ENCODE measurements at places on chromosomes 1 and 21. TPM values are rescaled to one million over a fixed set of nuclear protein-coding genes. Genes with fewer than 3 reads are reported as not detected.

GRCh38 chr1:229203030-229203751, 67.7 kb upstream of the RAB4A start:
- H3K27ac ChIP-seq: no peak overlapping the region
- no peaks in the 10 kb centered on the region for H3K4me1 ChIP-seq
- H3K4me3 ChIP-seq: no peak overlapping the region
- no peak for DNase-seq
- H3K27me3 ChIP-seq: no peaks in the 10 kb centered on the region

- H3K27me3 ChIP-seq: no peaks in the 10 kb centered on the region
- H3K4me3 ChIP-seq: no peak overlapping the region
- H3K27ac ChIP-seq: no peak overlapping the region
- DNase-seq: no peak
- no peaks in the 10 kb centered on the region for H3K4me1 ChIP-seq
- H3K36me3 ChIP-seq: no peaks in the 10 kb centered on the region
Measured at GRCh38 chr1:118788463-118788862, 199.7 kb downstream of the TBX15 start.

Gene ELAVL4
- not detected for total RNA-seq

GRCh38 chr1:39238476-39238875, 34.0 kb downstream of the MACF1 start:
- H3K36me3 ChIP-seq: no peaks in the 10 kb centered on the region
- H3K27me3 ChIP-seq: no peaks in the 10 kb centered on the region
- H3K4me1 ChIP-seq: peaks cover 4% of the 10 kb centered on the region
- H3K4me3 ChIP-seq: no peak overlapping the region
- H3K27ac ChIP-seq: no peak overlapping the region
- no peak for DNase-seq

GRCh38 chr1:50292276-50292675, 131.0 kb downstream of the DMRTA2 start:
- no peaks in the 10 kb centered on the region for H3K4me1 ChIP-seq
- no peak overlapping the region for H3K27ac ChIP-seq
- DNase-seq: no peak
- H3K27me3 ChIP-seq: no peaks in the 10 kb centered on the region

GRCh38 chr1:119209596-119210295, 69.3 kb upstream of the WARS2 start:
- no peak overlapping the region for H3K27ac ChIP-seq
- no peak for DNase-seq
- H3K4me1 ChIP-seq: no peaks in the 10 kb centered on the region
- no peaks in the 10 kb centered on the region for H3K27me3 ChIP-seq

DNA sequence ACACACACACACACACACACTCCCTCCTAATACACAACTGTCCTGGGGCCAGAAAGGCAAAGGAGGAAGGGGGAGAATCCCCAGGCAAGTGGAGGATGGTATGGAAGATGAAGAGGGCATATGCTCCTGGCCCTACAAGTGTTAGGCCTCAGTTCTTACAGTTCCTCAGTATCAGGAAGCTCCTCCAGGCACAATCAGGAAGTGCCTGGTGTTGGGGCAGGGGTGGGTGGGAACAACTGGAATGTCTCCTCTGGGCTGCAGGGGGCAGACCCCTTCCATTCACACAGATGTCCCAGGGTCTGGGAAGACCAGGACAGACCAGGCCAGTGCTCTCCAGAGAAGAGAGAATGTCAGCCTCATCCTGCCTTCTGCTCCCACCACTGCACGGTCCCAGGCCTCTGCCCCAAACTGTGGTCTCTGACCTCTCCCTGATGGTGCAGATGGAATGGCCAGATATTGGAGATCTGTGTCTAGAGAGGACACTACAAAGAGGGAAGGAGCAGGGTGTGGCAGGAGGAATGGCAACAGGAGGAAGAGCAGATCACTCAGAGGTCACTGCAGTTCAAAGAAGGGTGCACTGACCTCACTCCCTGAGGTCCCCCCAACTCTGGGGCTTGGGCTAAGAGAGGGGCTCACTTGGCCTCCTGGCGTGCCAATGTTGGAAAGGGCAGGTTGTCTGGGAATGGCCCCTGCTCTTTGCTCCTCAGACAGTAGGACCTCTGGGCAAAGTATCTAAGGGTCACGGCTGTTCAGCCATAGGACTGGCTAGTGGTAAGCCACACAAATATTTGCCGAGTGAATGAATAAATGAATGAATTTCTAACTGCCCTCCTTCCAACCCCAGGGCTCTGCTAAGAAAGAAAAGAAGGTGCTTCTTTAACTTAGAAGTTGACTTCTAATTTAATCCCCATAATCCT, 2.5 kb upstream of the DENND2D start:
- H3K4me3 ChIP-seq: peak overlapping the region; percentile 75
- H3K4me1 ChIP-seq: peaks cover 82% of the 10 kb centered on the region
- no peaks in the 10 kb centered on the region for H3K36me3 ChIP-seq
- peak overlapping the region; percentile 98 for H3K27ac ChIP-seq
- H3K27me3 ChIP-seq: no peaks in the 10 kb centered on the region

- H3K4me1 ChIP-seq: peaks cover 8% of the 10 kb centered on the region
- H3K36me3 ChIP-seq: peaks cover 25% of the 10 kb centered on the region
- no peaks in the 10 kb centered on the region for H3K27me3 ChIP-seq
- no peak overlapping the region for H3K27ac ChIP-seq
Measured at GRCh38 chr21:39388038-39388810, 39.3 kb upstream of the HMGN1 start.

Gene SPRR2F
- total RNA-seq: not detected

Gene CFAP410
- total RNA-seq: 21.4 TPM

All from left lung (tissue), 14 donors.